Hypothalamus (tissue), 51 donors: ENCODE measurements at places on chromosomes 4 and X.

GRCh38 chr4:82688091-82688795 is 110.4 kb downstream of the SCD5 start:
- no peak for DNase-seq

DNA sequence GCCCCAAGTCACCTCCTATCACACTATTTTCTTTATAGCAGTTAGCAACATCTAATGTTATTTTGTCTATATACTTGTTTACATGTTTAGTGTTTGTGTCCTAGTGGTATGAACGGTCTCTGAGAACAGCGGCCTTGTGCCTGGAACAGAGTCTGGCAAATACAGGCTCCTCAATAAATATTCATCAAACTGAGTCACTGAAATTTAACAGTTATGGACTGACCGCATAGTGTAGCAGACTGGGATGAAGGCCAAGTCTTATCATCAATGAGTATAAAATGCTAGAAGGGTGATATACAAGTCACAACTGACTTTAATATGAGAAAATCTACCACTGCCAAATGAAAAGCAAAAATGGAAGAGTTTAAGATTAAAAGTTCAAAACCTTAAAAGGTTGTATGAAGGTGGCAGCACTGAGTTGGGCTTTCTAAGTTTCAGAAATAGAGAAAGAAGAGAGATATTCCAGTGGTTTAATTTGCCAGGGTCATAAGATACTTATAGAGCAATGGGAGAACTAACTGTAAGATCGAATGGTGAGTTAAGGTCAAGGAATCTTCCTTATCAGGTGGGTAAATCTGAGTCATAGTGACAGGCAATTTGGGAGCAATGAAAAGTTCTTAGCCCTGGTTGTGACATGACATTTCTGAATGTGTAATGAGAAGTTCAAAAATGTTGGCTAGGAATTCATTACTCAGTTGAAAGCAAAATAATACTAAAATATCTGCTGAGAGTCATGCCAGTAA is 34.9 kb downstream of the ELOVL6 start:
- DNase-seq: no peak

GRCh38 chr4:11423465-11423864 is 5.2 kb downstream of the HS3ST1 start:
- DNase-seq: no peak

- DNase-seq: no peak
Observed at GRCh38 chr4:185227131-185227551, 17.7 kb downstream of the SNX25 start.

GRCh38 chr4:169268951-169269760 is 1.6 kb downstream of the SH3RF1 start:
- DNase-seq: no peak

DNA sequence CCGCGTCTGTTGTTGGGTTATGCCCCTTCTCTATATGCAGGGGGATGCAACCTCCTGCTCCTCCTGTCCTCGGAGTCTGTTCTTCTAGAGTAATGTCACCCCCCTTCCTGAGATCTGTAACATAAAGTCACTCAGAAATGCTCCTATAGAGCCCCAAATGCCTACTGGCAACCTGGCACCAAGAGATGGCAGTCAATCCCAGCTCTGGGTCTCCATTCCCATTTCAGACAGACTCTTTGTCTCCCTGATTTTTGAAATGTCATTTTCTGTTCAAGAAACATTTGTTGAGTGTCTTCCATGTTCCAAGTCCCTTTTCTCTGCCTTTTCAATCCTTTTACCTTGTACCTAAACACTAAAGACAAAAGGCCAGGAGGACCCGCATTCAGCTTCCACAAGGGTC is 9.6 kb upstream of the PRDM8 start:
- DNase-seq: peak; percentile 21

DNA sequence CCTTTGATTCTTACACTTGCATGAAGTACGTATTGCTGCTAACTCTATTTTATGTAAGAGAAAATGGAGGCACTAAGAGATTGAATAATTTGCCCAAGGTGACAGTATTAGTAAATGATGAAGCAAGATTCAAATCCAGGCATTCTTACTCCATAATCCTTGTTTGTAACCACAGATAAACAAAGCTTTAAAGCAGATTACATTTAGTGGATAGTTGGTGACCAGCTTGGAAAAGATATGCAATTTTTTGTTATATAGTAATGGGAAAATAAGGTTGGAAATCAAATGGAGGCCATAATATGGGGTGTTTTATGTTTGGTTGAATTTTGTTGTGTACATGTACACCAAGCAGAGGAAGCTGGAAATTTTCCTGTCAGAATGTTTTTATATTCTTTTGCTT is 30.8 kb downstream of the MND1 start:
- no peak for DNase-seq

DNA sequence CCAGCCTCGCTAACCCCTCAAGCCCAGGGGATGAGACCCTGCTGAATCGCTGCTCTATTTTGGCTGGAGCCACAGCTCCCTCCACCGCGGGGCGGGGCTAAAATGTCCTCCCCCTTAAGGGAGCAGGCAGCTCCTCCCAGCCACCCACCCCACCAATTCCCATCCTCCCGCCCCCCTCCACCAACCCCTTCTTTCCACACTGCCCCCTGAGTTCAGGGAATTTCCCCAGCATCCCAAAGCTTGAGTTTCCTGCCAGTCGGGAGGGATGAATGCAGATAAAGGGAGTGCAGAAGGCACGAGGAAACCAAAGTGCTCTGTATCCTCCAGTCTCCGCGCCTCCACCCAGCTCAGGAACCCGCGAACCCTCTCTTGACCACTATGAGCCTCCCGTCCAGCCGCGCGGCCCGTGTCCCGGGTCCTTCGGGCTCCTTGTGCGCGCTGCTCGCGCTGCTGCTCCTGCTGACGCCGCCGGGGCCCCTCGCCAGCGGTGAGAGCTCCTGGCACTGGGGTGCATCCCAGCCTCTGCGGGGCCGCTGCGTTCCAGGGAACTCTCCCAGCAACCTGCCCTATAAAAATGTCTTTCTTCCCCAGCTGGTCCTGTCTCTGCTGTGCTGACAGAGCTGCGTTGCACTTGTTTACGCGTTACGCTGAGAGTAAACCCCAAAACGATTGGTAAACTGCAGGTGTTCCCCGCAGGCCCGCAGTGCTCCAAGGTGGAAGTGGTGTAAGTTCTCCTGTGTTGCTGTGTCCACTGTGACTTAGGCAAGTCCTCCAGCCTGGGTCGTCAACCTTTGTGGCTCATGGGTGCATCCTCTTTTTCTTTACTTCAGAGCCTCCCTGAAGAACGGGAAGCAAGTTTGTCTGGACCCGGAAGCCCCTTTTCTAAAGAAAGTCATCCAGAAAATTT is at the start of gene CXCL6:
TSS of gene CXCL6 (plus strand) at position 306 of the 907 bp plus-strand sequence. CDS start at position 379, 73 bp downstream.
- DNase-seq: no peak
